ENCODE measurements at places on chromosomes 4 and X.

DNA sequence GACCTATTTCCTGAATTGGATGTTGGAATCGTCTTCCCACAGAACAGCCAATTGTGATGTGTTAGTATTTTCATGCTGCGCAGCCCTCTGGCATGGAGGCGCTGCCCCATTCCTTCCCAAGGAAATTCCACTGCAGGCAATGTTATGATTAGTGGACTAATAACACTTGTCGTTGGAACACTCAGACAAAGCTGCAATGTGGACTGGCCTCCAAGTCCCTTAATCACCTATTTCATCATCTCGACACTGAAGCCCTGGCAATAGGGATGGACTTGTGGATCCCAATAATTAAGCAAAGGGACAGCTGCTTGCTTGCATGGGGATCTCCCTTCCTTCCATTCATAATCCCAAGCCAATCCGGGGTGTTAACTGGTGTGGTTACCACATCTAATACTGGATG is 78.8 kb upstream of the PLAC1 start:
- peak; percentile 41 for DNase-seq

GRCh38 chr4:2125023-2125422 is 65.9 kb downstream of the NAT8L start:
- no peak for DNase-seq

- DNase-seq: no peak
Observed at GRCh38 chrX:129116676-129117470, 406.4 kb downstream of the SMARCA1 start.

GRCh38 chrX:11566173-11566572 is 99.5 kb downstream of the ARHGAP6 start:
- no peak for DNase-seq

DNA sequence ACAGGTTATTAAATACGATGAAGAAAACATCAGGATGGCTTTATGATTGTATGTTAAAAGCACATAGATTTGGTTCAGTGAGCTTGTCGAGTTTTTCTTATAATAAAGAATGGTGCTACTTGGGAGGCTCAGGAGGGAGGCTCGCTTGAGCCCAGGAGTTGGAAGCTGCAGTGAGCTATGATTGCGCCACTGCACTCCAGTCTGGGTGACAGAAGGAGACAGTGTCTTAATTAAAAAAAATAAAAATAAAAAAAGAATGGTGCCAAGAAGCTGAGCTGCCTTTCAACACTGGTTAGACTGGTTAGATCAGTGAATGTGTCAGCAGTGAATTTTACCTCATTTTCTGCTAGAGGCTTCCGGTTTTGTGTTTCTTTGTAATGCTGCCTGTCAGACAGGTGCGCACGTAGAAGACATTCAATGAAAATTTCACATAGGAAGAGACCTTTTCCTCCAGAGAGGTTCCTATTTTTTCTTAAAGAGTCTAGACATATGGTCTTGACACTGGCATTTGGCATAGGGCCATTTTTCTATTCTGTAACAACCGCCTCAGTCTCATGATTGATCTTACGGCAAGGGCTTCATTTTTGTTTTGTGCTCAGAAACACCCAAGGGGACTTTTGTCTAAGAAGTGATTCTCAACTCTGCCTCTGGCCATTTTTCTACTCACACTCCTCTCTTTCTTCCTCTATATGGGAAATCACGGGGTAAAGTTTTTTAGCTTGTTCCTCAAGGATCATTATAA is 15.0 kb upstream of the ARSF start:
- DNase-seq: no peak

GRCh38 chr4:7089213-7089986 is 21.5 kb upstream of the GRPEL1 start:
- no peak for DNase-seq

DNA sequence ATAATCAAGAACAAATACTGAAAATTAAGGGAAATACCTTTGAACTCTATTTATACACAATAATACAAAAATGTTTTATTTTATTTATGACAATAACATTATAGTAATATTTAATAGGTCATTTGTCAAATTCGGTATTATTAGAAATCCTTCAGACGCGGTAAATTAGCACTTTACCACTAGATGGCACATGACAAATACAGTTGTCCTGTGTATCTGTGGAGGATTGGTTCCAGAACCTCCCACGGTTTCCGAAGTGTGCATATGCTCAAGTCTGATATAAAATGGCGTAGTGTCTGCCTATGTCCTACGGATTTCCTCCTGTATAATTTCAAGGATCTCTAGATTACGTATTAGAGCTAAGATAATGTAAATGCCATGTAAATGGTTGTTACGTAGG is 8.1 kb upstream of the LINC00632 start:
- peak; percentile 11 for DNase-seq

DNA sequence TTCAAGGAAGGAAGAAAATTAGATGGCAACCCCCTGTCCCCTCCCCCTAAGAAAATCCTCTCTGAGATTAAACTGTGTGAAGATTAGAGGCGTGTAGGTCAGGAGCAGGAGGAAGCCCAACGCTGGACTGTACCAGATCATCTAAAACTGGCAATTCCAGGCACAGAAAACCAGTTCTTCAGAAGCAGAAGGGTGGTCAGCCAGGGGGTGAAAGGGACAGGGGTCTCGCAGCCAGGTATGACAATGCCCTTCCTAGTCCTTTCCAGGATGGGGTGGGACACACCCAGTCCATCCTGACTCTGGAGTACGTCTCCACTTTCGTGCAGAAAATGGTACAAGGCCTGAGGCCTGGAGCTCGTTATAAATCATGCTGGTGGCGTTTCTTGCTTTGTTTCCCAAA is 3.3 kb upstream of the RHOH start:
- DNase-seq: no peak

DNA sequence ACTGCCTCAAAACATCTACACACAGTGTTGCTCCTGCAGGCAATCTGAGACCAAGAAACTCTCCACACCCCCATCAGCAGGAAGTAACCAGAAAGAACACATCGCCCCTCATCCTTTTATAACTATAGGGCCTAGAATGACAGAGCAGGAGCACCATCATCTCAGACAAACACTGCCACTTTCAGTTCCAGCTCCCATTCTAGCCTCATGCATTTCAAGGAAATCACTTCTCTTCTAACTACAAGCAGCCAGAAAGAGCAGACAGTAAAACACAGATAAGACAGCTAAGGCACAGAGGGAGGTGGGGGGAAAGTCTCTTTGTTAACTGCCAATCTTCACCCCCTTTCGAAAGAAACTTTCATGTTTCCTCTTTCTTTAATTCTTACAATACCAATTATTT is 102.6 kb upstream of the TENT5D start:
- DNase-seq: no peak

DNA sequence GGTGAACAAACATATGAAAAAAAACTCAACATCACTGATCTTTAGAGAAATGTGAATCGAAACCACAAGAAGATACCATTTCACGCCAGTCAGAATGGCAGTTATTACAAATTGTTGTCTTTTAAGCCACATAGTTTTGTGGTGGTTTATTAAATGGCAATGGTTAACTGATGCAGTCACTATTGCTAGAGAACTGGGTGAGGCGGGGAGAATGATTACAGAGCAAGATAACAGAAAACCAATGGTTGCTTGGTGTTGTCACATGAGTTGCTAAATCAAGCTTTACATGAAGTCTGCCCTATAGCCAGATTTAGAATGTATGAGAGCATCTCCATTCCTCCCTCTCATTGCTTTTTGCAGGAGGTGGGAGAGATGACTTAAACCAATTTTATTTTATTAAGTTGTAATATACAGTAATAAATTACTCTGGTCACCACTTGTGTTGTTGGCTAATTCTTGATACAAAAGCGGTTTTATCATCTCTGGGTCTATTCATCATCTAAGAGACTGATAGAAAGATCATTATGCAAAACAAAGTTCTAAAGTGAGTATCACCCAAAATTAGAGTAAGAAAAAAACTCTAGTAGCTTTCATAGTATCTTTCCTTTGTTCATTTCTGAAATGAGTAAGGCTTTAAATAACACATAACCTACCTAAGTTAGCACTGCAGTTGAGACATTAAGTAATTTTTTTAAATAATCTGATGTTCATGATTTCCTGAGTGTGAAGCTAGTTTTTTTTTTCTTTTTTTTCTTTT is 859.5 kb downstream of the STIM2 start:
- DNase-seq: no peak

GRCh38 chrX:66203114-66203513 is 39.1 kb downstream of the HEPH start:
- DNase-seq: no peak

DNA sequence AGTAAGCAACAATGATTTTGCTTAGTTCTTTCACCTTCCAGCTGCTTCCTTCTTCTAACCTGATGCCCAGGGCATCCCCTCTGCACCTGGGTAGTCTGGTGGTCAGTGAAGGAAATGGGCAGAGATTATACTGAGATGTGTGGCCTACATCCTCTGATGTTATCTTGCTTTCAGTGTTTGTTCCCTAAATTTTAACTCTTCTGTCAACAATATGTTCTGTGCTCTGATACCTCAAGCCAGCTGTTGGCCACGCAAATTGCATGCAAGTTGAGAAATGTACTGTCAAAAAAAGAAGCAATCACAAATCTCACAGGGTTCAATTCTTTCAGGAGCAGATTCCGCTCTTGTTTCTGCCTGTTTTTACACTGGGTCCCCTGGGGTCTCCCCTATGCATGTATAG is 73.8 kb downstream of the FBXW7 start:
- no peak for DNase-seq

GRCh38 chrX:132860200-132860599 is 98.2 kb downstream of the HS6ST2 start:
- no peak for DNase-seq

- DNase-seq: no peak
Observed at GRCh38 chr4:19512086-19512485, 739.6 kb upstream of the SLIT2 start.

- DNase-seq: no peak
Observed at GRCh38 chr4:139153411-139154133, 23.4 kb downstream of the ELF2 start.

DNA sequence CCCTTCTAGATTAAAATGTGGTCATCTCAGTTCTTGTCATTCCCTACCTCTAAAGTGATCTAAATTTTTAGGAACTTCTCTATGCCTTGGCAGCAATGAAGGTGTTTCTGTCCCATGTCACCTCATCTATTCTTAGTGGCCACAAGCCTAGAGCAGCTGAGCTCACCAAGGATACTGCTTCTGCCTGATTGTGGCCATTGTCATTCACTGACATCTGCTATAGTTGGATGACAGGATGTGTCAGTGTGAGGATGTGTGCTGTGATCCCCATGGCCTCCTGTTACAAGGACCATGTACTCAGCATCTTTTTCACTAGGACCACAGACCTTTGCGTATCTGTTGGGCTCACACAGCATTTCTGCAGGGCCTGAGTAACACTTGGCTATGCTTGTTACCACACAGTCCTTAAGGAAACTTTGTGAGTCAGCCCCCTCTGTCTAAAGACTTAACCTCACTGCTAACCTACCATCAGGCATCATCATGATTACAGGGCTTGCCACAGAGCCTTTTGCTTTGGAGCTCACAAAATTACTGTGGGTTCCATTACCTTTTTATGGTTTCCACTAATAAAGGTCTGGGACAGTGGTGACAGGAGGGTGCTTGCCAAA is 421.0 kb downstream of the ADAM29 start:
- DNase-seq: peak; percentile 3

DNA sequence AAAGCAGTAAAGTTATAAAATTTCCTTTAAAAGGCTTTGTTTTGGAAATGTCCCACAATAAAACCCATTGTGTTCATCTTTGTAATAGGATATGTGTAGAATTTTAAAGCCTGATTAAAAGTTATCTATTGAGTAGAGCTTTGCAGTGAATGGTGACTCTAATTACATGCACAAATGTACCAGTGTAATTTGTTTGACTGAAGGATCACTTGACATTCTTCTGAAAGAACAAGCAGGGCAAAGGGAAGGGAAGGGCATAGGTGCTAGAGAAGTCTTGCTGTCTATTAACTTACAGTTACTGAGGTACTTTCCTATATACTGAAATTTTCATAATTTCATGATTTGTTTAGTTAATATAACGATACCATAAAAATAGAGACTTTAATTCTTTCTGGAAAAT is 70.8 kb downstream of the STIM2 start:
- no peak for DNase-seq

- peak; percentile 39 for DNase-seq
Observed at GRCh38 chr4:138567696-138568095, 325.5 kb upstream of the SLC7A11 start.

- peak; percentile 5 for DNase-seq
Observed at GRCh38 chr4:158958489-158959270, 144.2 kb upstream of the RAPGEF2 start.

GRCh38 chrX:119984652-119985051 is 41.1 kb upstream of the NKAP start:
- DNase-seq: no peak

DNA sequence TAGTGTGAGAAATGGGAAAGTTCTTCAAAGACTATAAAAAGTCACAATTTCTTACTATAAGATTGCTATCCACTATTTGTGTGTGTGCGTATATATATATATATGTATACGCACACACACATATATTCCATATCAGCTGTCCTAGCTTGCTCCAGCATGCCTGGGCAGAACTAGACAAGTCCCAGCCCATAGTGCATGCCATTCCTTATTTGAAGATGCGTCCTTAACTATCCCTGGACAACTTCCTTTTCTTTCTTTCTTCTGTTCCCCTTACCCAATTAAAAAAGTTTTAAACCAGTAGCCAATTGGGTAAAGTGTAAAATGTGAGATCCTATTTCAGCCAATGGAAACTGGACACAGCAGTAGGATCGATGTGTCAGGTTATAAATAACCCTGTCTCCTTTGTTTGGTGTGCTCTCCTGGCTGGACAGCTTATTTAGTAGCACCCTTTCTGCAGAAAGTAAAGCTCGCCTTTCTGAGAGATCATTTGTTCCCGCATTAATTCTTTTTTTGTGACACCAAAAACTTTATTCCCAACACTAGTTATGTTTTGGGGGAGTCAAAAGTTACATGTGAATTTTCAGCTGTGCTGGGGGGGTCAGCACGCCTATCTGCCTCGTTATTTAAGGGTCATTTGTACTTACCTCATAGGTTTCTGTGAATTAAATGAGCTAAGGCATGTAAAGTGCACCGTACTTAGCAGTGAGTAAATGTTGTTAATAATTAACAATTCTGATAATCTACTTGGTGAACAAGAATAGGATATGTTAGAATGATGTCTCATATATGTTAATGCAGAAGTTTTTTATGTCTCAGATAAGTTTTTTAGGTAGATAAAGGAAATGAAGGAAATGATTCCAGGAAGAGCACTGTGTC is 40.9 kb downstream of the KDM6A start:
- no peak for DNase-seq

- no peak for DNase-seq
Observed at GRCh38 chr4:184446132-184446658, 28.2 kb downstream of the IRF2 start.

DNA sequence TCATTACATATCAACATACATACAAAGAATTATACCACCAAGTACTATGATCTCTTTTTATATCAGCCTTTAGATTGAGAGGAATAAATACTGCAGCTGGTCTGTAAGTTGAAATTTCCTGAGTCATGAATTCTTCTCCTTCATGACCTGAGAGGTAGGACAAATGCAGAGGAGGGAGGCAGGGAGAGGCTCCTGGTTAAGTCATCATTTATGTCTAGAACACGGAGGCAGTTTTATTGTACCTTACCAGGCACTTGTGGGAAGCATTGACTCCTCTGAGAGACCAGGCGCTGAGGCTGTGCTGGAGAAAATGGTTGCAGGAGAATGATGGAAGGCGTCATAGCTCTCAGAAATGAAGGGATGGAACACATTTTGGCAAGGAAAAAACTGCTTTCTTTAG is 12.5 kb upstream of the CASK start:
- no peak for DNase-seq

Data from GM03348 (cell line).